ENCODE measurements at places on chromosomes 4 and X.

GRCh38 chr4:187598196-187598595 is 397.4 kb upstream of the ZFP42 start:
- no peak for DNase-seq

DNA sequence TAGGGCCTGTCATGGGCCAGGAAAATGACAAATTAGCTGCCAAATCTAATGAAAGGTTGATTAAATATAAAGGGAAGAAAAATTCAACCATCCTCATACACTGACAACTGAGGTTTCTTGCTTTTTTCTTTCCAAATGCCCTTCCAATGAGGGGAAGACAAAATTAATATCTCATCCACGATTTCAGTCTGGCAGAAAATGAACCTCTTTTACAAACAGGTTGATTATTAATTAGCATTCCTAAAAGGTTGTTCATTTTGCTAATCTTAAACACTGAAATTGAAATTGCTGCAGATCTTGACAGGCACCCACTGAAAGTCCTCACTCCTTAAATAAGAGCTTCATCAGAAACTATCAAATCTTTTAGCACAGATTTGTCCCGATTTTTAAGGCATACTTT is 45.5 kb downstream of the NPFFR2 start:
- no peak for DNase-seq

GRCh38 chr4:11299836-11300235 is 128.9 kb downstream of the HS3ST1 start:
- no peak for DNase-seq

DNA sequence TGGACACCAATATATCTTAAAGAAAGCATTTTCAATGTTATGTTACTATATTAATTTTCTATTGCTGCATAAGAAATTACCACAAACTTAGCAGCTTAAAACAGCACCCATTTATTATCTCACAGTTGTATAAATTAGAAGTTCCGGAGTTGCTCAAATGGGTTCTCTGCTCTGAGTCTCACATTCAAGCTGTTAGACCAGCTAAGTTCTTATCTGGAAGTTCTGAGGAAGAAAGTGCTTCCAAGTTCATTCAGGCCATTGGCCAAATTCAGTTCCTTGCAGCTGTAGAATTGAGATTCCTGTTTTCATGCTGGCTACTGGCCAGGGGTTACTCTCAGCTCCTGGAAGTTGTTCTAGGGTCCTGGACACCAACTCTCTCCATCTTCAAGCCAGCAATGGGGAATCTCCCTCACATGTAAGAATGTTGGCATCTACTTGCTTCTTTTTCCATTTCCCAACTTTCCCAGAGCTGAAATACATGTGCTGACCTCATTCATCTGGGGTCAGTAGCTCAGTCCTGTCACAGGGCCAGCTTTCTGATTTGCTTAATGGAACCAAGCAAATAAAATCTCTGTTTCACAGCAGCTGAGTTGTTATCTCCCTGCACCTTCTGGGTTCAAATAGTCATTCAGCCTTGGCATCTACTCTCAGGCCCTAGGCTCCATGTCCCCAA is 99.6 kb upstream of the INTU start:
- DNase-seq: no peak

DNA sequence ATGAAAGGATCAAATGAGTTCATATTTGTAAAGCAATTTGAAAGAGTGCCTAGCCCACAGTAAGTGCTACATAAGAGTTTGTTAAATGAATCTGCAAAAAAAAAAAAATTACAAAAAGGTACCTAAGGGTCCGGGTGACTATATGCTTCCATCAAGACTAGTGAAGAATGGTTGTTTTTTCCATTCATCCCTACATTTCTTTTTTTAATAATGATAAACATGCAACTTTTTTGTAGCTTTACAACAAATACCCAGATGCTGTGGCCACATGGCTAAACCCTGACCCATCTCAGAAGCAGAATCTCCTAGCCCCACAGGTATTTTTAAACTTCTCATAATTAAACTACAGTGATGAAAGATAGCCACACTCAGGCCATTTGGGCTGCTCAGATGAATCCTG is 4.3 kb downstream of the SPP1 start:
- DNase-seq: no peak

GRCh38 chrX:110180928-110181310 is 137.0 kb downstream of the AMMECR1 start:
- no peak for DNase-seq

DNA sequence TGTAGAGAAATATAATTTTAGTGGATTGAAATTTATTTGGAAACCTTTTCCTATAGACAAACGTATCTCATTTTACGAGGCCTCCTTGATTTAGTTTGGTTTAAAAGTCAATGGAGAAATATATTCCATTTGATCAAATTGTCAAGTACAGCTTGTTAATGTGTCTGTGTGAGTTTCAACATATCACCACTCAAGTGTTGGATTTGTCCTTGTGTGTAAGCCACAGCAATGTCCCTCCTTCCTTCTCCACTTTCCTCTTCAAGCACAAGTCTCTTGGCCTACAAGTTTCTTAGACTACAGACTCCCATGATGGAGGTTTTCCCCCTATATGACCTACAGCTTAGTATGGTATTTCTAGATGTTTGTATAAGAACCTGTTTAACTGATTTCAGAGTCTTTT is 104.7 kb downstream of the SYNPO2 start:
- DNase-seq: no peak

DNA sequence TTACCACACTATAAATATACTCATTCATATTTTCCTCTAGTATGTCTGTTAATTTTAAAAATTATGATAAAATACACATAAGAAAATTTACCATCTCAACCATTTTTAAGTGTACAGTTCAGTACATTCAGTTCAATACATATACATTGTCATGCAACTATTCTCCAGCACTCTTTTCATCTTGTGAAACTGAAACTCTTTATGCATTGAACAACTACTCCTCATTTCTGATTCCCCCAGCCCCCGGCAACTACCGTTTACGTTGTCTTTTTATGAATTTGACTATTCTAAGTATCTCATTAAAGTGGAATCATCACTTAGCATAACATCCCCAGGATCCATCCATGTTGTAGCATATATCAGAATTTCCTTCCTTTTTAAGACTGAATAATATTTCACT is 8.7 kb downstream of the SMARCAD1 start:
- no peak for DNase-seq

DNA sequence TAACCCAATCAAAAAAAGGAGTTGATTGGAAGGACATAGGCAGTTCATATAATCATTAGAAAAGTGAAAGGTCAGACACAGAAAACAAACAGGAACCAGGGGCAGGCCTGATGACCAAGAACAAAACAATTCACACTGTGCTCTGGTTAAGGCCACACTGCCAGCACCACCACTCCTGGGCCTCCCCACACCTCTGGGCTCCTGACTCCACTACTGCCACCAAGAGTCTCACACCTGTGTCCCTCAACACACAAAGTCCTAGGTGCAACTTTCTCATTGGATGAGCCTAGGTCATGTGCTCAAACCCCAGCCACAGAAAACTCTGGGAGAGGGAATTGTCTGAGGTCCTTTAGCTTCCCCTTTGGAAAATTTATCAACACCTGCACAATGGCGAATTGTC is 11.1 kb upstream of the FAM9C start:
- DNase-seq: no peak
